ENCODE measurements at places on chromosomes 5 and 9.

GRCh38 chr5:133751846-133752245 is 139.5 kb upstream of the FSTL4 start:
- no peak for DNase-seq

GRCh38 chr9:104784098-104784497 is 20.2 kb downstream of the NIPSNAP3B start:
- peak; percentile 52 for DNase-seq

DNA sequence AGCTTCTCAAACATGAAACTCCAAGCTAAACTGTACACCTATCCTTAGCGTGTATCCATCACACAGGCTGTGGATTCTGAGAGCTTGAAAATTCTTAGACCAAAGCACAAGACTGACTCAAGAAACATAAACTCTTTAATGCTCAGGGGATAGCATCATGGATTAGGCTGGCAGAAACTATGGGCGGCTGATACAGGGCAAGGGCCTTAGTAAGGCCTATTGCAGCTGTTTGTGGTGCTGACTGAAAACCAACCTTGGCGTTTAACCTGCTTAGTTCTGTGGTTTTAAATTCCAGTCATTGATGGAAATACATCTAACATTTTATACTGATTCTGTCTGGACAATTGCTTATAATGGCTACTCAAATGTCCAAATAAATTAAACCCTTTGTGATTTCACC is 183.7 kb downstream of the TLR4 start:
- no peak for DNase-seq

DNA sequence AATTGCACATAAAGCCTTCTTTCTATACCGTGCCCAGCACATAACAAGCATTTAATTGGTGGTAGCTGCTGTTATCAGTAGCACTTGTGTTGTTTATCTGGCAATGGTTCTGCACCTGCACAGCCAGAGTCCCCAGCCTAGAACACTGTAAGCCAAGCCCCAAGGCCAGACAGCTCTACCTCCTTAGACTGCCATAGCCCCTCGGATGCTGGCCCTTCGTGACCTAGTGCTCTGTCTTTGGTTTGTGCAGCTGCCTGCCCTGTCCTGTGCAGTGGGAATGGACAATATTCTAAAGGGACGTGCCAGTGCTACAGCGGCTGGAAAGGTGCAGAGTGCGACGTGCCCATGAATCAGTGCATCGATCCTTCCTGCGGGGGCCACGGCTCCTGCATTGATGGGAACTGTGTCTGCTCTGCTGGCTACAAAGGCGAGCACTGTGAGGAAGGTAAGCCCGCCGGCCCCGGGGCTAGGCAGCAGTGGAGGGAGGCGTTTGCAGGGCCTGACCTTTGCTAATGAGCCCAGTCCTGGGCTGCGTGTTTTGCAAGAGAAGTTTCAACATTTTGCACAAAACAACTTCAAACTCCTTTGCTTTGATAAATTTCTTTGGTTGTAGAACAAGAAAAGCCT is 173.3 kb upstream of the WWC1 start:
- no peak for DNase-seq

- no peak for DNase-seq
These were observed 40.5 kb downstream of the DAB2IP start for GRCh38 chr9:121691890-121692289.

DNA sequence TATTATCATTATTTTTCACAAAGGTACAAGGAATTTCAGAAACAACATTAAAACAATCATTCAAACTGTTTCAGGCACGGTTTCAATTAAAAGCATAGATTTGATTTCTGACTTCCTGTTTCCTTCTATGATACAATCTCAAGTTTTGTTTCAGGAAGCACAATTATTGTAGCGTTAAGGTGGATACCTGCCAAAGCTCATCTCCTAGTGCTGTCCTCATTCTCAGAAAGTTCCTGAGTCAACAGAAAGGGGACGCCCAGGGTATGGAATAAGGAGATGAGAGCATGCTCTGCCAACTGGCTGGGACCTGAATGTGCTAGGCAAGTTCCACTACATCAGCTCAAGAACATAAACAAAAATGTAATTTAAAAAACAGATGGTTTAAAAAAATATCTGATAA is 2.0 kb upstream of the TRIM14 start:
- DNase-seq: no peak

- no peak for DNase-seq
These were observed 7.6 kb downstream of the INVS start for GRCh38 chr9:100106616-100107015.

GRCh38 chr9:107043886-107044285 is 180.9 kb downstream of the ZNF462 start:
- no peak for DNase-seq

DNA sequence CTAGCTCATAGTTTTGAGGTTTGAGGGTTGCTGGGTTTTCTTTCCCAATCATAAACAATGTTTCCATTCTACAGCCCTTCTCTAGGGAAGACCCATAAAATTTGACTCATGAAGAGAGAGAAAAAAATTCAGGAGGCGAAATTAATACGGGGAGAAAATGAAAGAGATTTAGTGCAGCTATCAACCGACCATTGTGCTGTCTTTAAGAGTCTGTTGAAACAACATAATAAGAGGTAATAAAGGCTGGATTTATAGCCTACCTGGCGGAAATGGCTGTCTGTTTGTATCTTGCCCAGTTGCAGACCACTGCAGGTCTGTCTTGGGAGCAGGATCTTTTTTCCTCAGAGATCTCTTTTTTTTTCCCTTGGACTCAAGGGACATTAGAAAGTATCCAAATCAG is 66.9 kb downstream of the TLR4 start:
- DNase-seq: no peak

DNA sequence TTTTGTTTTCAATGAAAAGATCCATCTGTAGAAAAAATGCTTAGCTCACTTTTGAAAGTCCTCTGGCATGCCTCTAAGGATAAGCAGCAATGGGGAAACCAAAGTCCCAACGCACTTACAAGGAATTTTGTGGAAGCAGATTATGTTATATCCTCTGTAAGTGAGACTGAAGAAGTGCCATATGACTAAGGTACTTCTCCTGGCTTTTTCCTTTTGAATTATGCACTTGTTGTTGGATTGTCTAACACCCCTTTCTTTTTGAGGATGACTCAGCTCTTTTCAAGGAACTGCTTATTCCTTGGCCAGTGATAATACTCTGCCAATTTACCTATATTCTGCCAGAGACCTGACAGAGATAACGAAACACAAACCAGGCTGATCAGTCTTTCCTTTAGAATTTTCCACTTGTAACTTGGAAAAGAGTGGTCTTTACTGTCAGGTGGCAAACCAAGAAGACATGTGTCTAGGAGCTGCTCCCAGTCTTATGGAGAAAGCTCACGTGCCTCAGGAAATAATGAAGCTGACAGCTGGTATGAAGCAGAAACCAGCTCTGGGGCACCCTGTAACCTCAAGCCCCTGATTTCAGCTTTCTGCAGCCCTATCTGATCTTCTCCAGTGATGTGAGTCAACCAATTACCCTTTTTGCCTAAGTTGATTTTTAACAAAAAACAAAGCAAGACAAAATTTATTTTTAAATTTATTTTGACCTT is 290.8 kb upstream of the FBXL7 start:
- DNase-seq: no peak

- DNase-seq: peak; percentile 13
These were observed 140.8 kb downstream of the TSSK1B start for GRCh38 chr5:113293975-113294310.

GRCh38 chr5:23742701-23743100 is 235.3 kb downstream of the PRDM9 start:
- no peak for DNase-seq

Data from suppressor macrophage treated with lipopolysaccharide for 1 hour (primary cell).